Regular cardiac myocyte (primary cell): ENCODE measurements at places on chromosomes 4 and X. TPM values are rescaled to one million over a fixed set of nuclear protein-coding genes. Genes with fewer than 3 reads are reported as not detected.

The CT55 gene
- total RNA-seq = not detected in 2 replicates

The DIPK2B gene
- under 0.01 and 0.19 TPM in 2 replicates for total RNA-seq

The SUPT20HL2 gene
- not detected in 2 replicates for total RNA-seq

The S100G gene
- not detected in 2 replicates for total RNA-seq

The RHOXF2B gene
- total RNA-seq = not detected in 2 replicates

The UGT2B17 gene
- total RNA-seq = not detected in 2 replicates

The HDAC8 gene
- total RNA-seq = 28.6 and 36.4 TPM in 2 replicates

The PYURF gene
- total RNA-seq = 45.7 and 80.9 TPM in 2 replicates

The PARM1 gene
- 0.38 and 0.56 TPM in 2 replicates for total RNA-seq

The RS1 gene
- total RNA-seq = not detected in 2 replicates

The KIF4A gene
- 2.0 and 23.8 TPM in 2 replicates for total RNA-seq

The FAT4 gene
- 4.4 and 11.6 TPM in 2 replicates for total RNA-seq

The CHRNA9 gene
- not detected in 2 replicates for total RNA-seq

The SPATA18 gene
- 8.4 and 17.2 TPM in 2 replicates for total RNA-seq

The DCAF12L1 gene
- total RNA-seq = under 0.01 TPM in 1 of 2 replicates, not detected in the other

The F8A2 gene
- not detected in 2 replicates for total RNA-seq
